Choroid plexus epithelial cell (primary cell): ENCODE measurements at places on chromosomes 16 and 17.

DNA sequence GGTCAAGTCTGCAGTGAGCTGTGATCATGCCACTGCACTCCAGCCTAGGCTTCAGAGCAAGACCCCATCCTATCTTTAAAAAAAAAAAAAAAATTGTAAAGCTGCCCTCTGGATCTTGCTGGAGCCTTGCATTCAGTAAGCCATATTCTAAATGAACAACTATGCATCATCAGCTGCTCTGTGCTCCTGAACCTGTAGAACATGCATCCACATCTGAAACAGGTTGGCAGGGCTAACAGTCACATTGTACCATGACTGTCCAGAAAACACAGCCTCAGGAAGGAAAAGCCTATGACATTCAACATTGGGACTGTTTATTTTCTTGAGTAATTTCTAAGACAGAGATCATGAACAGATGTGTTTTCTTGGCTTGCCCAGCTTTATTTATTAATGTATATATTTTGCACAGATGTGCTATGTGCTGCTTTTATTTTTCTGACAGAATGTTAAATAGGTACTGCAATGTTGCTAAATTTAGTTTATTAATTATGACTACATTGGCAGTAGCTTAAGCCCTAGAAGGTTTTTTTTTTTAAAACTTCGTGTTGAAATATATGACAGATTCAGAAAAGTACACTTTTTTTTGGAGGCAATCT is 19.8 kb downstream of the ACSF2 start:
- no peak for DNase-seq

DNA sequence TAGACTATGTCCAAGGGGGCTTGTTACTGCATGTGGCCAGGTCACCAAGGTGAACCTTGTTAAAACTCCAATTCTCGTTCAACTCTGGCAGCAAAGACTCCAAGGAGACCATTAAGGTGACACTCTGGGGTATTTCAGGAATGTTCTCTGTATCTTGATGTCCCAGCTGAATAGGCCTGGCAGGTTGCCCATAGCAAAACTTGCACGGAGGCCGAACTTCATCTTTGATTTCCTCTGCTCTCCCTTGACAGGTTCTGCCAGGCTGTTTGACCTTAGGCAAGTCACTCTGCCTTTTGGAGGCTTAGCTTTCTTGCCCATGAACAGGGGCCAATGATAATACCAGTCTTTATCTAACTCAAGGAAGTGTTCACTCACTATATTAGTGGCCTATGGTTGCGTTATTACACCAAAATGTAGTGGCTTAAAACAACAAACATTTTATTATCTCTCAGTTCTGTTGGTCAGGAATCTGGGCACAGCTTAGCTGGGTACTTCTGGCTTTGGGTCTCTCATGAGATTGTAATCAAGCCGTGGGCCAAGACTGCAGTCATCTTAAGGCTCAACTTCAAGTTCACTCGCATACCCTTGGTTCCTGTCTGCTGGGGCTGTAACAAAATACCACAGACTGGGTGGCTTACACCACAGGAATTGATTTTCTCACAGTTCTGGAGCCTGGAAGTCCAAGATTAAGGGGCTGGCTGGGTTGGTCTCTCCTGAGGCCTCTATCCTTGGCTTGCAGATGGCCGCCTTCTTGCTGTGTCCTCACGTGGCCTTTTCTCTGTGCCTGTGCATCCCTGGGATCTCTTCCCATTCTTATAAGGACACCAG is 168.5 kb downstream of the UTP18 start:
- DNase-seq = no peak

GRCh38 chr16:84532291-84532724 is 27.8 kb upstream of the MEAK7 start:
- DNase-seq = peak; percentile 86

DNA sequence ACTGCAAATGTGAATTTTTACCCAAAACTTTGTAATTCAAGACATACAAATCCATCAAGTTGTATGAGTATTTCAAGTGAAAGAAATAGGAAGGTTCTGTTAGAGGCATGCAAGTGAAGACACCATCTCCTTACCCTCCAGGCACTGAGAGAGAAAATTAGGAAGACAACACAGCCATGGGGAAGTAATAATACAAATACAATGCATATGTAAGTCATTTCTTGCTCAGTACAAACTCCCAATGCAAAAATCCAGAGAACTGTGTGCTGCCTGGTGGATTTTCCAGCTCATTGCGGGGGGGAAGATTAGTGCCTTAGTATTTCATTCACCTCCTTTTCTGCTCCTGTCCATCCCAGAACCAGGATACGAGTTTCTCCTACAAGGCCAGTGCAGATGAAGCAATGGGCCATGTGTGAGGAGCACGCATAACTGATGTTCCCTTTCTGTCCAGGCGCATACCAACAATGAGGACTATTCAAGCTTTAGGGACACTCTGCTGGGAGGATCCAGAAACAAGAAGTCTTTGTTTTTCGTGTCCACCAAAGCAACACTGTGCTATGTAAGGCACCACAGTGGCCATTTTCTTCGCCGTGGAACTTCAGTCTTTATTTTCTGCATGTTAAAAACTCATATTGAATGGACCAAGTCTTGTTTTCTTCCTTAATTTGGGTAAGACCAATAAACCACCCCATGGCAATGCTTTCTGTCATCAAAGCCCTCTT is 143.7 kb upstream of the RCVRN start:
- DNase-seq = no peak

DNA sequence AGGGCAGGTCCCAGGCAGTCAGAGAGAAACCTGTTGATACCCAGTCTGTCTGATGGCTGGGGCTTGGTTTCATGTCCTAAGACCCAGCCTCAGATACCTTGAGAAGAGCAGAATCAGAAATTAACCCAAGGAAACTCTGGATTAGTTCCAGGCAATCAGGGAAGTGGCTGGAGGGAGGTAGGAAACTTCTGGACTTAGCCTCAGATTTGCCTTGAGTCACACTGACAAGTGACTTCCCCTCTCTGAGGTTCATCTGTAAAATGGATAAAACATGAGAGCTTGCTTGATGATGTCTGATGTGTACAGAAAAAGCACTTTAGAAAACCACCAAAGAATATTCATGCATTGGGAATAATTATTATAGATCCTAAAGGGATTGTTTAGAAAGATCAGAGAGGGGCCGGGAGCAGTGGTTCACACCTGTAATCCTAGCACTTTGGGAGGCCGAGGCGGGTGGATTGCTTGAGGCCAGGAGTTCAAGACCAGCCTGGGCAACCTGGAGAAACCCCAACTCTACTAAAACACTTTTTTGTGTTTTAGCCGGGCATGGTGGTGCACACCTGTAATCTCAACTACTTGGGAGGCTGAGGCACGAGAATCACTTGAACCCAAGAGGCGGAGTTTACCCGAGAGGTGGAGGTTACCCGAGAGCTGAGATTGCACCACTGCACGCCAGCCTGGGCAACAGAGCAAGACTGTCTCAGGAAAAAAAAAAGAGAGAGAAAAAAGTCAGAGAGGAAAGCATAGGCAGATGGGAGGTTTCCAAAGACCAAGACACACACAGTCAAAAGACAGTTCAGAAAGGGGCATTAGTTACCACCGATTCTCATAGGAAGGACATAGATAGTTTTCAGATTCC is 3.8 kb downstream of the CIITA start:
- DNase-seq = no peak

- DNase-seq = no peak
These were observed 2.3 kb downstream of the CDYL2 start for GRCh38 chr16:80802138-80802537.

DNA sequence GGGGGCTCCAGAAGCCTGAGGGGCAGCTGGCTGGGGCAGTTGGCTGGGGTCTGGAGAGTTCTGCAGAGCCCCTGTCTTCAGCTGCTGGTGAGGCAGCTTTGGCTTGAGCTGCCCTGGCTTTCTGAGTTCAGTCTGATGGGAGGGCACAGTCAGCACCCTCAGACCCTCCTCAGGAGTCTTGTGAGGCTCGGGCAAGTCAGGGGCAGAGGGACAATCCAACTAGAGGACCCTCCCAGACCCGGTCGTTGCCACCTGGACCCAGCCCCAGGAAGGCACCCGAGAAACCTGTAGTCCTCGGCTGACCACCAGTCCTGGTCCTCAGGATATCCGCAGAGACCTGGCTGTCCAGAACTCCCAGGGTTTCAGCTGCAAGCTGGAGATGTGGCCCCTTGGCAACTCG is 1.9 kb downstream of the CARD14 start:
- DNase-seq = no peak

- DNase-seq = no peak
These were observed 22.1 kb downstream of the NME2 start for GRCh38 chr17:51188271-51188833.

DNA sequence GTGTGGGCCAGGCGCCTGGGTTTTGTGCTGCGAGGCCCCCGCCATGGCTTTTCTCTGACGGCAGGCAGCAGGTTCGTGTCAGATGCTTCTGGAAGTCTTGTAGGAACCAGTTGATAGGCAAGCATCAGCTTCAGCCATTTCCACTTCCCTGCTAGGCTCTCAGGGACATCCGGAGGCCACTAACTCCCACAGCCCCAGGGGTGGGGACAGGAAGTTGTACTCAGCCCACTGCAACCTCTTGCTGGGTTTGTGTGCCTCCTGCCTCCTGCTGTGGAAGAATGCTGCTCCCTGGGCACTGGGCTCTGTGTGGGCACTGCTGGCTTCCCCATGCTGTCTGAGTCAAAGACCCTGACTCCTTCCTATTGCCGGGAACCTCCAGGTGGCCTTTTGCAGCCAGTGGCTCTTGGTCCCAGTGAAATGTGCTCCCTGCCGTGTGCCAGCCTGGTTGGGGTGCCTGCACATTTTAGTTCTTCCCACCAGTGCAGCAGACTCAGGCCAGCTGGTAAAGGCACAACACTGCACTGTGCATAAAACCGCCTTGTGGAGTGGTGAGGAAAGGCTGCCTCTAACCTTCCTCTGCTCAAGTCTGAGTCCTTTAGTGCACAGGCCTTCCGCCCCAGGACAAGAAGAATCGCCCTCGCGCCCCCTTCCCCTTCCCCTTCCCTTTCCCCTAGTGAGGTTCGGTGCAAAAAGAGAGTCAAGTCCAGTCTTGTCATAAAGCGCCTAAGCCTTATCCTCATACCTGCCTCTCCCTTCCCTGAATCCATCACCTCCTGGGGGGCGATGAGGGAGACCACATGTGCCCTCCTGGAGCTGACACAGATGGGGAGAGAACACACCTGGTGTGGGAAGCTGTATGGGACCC is 16.6 kb downstream of the LDHD start:
- no peak for DNase-seq

DNA sequence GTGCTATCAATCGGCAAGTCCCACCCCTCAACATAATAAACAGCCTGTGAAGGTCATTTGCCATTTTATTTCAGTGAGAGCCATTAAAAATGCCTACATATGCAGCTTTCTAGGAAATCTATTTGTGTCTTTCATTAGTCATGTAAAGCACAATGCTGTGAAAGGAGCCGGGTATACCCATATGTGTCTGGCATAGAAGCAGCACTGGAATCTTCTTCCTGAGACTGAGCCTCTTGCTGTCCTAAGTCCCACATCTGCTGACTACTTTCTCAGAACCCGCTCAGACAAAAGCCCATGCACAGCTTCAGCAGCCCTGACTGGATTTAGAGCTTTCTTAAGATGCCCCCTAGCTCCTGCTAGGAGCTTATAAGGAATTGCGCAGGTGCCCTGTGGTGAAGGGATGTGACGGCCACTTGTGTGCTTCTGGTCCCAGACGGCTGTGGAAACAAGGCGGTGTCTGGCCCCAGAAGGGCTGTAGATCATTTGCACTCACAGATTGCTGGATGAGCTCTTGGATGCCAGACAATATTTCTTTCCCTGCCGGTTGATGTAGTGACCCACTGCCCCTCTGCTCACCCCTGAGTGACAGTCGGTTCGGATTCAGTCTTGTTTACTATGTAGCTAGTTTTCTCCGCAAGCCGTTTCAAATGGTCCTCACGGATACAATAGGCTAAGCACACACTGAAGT is 172.2 kb downstream of the ANKFN1 start:
- no peak for DNase-seq

DNA sequence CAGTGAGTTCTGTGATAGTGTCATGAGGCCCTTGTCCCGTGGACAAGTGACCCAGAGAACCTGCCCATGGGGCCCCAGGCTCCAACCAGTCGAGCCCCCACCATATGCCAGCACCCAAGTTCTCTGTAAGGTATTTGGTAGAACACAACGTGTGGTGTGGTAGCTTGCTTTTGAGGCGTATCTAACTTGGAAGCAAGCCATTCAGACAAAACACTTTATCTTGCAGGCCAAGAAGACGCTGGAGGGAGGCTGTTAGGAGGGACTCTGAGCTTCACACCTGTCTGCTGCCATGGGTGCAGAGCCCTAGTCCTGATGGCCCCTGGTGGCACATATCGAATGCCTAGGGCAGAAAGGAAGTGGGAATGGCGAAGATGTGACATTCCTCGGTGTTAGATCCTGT is 1.6 kb downstream of the NDUFAF8 start:
- no peak for DNase-seq

DNA sequence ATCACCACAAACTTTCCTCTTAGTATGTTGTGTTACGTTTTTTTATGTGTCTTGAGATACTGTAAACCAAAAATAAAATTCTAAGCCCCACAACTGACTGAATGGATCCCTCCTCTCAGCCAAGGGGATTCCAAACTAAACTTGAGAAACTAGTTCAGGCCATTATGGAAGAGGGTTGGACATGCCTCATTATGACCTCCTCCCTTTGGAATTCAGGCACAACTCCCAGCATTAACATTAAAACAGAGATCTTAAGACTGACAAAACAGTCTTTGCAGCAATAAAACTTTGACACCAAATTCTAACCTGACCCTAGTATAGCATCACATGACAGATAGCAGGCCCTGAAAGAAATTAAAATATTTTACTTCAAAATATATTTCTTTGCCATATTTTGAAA is 51.1 kb upstream of the SLC47A1 start:
- DNase-seq = no peak

- DNase-seq = no peak
These were observed 126.1 kb downstream of the IRX5 start for GRCh38 chr16:55056585-55057401.

DNA sequence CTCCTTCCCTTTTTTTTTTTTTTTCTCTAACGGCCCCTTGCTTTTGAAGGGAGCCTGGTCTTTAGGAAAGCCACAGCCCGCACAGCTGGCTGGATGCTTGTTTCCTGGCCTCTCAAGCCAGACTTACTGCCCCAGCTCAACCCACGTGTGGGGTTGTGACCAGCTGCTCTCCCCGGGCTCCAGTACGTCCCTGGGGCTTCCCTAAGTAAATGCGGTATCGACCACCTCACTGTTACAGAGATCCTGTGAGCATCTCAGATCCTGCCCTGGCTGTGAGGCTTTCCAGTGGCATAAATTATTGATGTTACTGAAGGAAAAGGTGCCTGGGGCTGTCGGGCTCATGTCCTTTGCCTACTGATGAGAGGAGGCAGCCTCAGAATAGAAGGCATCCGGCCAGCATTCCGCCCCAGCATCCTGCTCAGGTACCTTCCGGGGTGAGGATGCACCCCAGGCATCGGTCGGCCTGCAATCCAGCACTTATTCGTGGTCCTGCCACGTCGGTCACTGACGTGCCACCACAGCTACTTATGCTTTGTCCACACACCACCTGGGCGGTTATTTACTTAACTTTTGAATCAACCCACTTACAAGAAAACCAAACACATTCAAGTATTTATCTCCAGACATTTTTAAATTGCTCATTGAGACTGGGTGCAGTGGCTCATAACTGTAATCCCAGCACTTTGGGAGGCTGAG is 9.6 kb downstream of the GPRC5B start:
- DNase-seq = no peak

GRCh38 chr17:213286-214105 is 32.0 kb upstream of the DOC2B start:
- DNase-seq = no peak
